ENCODE measurements at places on chromosomes 7 and 10.

- DNase-seq: no peak
Measured at GRCh38 chr7:48299580-48300169, 128.4 kb downstream of the ABCA13 start.

- no peak for DNase-seq
Measured at GRCh38 chr10:61834519-61834918, 67.0 kb upstream of the ARID5B start.

DNA sequence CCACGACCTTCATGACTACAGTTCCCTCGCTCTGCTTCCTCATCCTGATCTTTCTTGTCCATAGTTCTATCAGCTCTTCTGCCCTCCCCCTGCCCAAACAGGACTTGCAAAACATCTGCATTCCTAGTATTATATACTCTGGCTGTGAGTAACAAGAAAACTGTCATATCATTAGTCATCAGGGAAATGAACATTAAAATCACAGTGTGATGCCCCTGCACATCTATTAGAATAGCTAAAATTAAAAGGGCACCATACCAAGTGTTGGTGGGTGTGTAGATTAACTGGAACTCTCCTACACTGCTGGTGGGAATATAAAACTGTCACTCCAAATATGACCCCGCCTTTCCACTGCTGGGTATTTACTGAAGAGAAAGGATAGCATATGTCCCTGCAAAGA is 141.8 kb downstream of the C7orf25 start:
- DNase-seq: no peak

- no peak for DNase-seq
Measured at GRCh38 chr7:85220651-85221050, 33.8 kb upstream of the SEMA3D start.

- no peak for DNase-seq
Measured at GRCh38 chr7:43735802-43736603, 6.7 kb upstream of the COA1 start.

DNA sequence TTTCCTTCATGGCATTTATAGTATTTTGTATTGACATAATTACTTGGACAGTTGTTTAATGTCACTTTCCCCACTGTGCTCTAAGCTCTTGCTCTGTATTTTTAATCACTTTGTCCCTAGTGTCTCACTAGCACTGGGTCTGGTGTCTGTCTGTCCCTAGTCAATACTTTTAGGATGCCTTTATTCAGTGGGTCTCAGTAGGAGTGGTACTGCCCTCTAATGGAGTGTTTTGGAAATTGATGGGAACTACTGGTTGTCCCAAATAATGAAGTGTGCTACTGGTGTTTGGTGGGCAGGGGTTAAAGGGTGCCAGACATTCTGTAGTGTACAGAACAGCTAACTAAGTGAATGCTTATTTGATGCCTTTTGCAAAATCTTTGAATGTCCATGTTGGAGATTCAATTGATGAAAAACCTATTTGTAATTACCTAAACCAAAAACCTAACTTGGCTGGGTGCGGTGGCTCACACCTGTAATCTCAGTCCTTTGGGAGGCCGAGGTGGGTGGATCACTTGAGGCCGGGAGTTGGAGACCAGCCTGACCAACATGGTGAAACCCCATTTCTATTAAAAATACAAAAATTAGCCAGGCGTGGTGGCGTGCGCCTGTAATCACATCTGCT is 33.3 kb downstream of the CDK14 start:
- DNase-seq: no peak

DNA sequence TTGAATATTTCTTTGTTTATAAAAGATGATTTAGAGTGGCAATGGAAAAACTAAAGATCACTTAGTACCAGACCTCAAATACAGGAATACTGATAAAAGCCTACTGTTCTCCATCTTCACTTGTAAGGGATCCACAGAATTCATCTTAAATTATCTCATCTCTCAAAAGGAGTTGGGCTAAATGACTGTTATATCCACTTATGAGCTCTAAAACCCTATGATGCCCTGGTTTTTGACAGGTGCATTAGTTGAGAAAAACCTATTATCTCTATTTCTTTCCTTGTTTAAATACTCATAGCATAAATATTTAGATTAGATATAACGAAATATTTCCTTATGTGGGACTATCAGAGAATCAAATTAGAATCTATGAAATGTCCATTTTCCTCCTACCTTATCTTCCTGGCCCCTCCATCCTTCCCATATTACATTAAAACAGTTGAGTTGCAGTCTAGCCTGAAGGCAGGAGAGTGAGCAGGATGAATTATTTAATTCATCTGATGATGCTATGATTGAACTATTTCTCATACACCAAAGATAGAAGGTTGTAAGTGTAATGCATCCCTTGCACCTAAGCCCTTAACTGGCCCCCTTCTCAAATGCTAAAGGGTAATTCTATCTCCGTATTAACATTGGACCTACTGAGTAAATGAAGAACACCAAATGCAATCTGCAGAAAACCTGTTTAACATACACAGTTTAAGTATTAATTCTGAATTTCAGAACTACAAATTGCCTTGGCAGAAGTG is 29.7 kb downstream of the PPP3CB start:
- no peak for DNase-seq

- DNase-seq: no peak
Measured at GRCh38 chr7:87564296-87564963, 36.3 kb downstream of the ABCB1 start.

GRCh38 chr10:125812128-125812750 is 10.8 kb downstream of the UROS start:
- no peak for DNase-seq

GRCh38 chr10:4266416-4267085 is 481.5 kb upstream of the KLF6 start:
- DNase-seq: no peak

DNA sequence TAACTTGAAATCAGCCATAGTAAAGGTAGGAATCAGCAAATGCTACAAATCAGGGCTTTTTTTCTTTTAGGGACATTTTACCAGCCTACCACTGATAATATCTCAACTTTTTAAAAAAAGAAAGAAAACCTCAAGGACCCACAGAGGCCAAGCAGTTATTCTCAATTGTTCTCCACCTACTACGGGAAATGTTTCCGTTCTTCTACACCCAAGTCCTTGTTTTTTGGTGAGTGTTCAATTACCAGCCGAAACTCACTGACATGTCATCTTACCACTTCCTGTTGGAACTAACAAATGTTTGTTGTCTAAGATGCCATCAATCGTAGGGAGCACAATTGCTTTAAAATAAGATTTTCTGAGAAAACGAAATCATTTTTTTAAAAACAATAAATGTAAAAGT is 50.2 kb upstream of the CDK1 start:
- no peak for DNase-seq

DNA sequence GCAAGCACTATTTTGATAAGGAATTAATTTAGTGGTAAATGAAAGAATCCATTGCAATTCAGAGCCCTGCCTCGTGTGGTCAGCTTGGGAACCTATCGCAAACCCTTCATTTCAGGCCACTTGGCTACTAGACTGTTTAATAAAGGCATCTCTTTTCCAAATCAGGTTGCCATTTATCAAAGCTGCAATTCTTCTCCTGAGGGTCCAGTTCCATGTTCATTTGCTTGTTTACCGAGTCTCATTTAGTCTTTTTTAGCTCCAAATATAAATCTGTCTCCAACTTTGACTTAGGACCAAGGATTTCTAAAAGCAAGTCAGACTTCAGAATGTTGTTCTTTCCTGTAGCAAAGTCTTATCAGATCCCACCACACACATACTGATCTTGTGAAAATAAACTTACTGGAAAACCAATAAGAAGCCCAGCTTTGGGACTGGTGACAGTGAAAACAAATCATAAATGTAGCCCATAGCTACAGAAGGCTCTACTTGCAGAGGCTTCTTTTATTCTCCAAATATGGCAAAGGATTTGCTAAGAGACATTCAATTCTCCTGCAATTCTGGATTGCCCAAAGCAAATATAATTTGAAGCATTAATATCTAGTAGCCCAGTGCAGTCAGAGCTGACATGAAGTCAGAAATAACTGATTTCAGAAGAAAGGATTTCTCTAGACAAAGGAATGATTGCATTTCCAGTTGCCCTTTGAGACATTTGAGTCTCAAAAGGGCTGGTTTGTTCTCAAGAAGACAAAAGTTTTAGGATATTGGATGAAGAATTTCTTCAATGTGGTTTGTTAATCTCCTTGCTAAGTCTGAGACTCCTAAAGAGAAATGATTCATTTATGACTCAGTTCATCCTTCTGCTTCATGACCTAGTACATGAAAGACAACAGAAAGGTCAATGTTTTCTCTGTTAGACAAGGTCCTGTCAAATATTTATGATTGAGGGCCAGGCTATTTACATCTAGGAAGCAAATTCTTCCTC is 28.0 kb downstream of the PPP1R3C start:
- no peak for DNase-seq

GRCh38 chr10:85527616-85528317 is 838.8 kb downstream of the GRID1 start:
- DNase-seq: no peak

- DNase-seq: no peak
Measured at GRCh38 chr10:133072720-133073390, 14.9 kb upstream of the ADGRA1 start.

DNA sequence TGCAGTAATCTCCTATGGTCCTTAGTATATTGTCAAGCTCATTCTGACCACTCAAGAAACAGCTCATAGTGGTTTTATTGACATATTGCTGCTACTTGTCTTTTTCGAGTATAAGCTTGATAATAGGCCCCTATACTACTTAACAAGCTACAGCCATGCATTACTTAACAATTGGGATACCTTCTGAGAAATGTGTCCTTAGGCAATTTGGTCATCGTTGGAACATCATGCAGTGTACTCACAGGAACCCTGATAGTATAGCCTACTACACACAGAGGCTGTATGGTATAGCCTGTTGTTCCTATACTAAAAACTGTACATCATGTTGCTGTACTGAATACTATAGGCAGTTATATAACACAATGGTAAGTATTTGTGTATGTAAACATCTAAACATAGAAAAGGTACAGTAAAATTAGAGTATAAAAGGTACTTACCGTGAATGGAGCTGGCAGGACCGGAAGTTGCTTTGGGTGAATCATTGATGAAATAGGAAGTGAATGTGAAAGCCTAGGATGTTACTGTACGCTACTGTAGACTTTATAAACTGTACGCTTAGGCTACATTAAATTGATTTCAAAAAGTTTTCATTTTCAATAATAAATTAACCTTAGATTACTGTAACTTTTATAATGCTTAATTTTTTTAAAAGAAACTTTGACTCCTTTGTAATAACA is 160.9 kb downstream of the LRRC4 start:
- DNase-seq: no peak

DNA sequence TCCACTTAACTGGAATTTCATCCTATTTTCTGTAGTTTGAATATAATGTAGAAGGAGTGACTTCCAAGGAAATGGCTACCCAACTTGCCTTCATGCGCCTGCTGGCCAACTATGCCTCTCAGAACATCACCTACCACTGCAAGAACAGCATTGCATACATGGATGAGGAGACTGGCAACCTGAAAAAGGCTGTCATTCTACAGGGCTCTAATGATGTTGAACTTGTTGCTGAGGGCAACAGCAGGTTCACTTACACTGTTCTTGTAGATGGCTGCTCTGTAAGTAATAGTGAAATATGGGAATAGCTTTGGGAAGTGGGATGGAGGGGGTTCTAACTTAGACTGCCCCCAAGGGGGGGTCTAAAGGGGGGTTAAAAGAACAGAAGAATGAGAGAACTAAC is 34.5 kb downstream of the COL1A2 start:
- no peak for DNase-seq

- DNase-seq: no peak
Measured at GRCh38 chr10:93445097-93445960, 36.8 kb downstream of the MYOF start.

DNA sequence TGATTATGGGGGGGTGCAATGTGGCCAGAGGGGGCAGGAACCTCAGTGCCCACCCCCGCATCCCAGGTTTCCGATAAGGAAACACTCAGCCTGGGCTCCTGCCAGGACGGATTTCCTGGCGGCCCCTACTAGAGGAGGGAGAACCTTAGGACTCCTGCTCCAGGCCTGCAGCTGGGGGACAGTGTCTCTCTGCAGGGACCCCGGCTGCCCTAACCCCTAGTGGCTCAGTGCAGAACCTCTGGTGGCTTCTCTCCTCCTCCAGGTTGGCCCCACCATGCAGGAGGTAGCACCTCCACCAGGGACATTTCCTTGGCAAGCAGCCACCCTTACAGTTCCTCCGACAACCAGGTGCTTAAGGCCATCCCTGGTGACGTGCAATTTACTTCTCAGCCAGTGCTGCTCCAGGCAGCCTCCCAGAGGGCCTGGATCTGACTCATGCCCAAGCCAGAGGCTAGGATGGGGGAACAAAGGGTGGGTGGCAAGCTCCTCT is 31.9 kb downstream of the SH2B2 start:
- no peak for DNase-seq

GRCh38 chr10:103472005-103472404 is 7.0 kb downstream of the CALHM3 start:
- DNase-seq: no peak

DNA sequence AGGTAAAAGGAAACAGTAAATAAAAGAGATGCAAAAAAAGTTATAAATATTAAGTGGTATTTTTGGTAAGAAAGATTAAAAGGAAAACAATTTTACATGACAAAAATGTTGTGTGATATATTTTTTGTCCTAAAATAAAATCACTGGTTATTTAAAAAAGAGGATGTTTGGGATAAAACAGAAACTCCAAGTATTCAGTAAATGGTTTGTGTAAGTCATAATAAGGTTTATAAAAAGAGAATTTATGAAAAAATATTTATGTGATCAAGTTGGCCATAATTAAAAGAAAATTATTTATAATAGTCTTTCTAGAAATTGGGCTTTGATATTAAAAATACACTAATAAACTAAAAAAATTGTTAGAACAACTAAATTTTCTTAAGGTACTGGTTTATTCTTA is 38.2 kb upstream of the FIGNL1 start:
- DNase-seq: no peak

DNA sequence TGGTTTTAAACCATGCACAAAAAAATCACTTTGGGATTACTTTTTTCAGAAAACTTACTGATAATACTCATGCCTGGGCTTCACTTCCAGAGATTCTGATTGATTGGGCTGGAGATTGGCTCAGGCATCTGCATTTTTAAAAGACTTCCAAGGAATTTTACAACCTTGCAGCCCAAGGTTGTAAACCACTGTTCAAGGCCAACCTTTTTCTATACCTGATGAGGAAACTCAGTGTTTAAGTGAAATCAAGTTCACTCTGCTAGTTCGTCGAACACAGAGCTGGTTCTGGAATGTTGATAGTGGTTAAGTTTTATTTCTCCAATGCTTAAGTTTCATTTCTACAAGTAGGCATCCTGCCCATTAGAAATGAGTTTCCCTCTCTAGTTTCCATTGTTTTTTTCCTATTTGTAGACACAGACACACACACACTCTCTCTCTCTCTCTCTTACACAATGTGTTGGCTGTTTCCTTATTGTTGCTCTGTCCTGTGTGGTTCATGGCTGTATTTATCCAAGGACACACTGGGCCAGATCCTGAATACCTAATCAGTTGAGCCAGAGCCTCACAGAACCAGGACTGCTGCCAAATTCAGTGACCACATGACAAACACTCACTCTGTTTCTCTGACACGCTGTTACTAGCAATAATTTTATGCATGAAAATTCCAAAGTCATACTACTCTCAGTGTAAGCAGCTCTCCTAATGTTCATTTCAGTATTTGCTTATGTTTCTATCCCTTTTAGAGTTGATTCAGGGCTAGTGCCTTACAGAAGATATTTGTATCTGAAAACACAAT is 3.7 kb upstream of the IFIT1B start:
- DNase-seq: no peak

All from central memory CD8-positive, alpha-beta T cell (primary cell).